ENCODE measurements at places on chromosomes 13 and 19.

DNA sequence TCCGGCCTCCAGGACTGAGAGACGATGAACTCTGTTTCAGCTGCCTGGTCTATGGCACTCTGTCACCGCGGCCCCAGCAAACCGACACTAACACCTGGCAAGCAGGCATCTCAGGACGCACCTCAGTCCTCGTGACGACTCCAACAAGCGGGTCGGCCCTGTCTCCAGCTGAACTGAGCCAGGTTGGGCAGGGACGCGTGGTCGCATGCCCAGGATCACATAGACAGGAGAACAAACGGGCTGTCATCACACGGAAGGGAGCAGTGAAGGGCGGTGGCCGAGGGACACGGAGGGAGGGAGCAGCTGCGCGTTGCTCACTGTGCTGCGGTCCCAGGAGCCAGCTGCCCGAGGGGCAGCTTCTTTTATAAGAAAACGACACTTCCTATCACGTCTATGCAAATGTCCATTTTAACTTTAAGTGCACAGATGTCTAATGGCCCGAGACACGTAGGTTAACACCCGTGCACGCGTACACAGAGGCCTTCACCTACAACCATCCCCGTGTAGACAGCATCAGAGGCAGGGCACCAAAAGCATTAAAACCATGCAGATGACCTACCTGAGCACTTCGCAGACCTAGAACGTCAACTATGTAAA lies 8.9 kb downstream of the SGTA start:
- no peak for DNase-seq

DNA sequence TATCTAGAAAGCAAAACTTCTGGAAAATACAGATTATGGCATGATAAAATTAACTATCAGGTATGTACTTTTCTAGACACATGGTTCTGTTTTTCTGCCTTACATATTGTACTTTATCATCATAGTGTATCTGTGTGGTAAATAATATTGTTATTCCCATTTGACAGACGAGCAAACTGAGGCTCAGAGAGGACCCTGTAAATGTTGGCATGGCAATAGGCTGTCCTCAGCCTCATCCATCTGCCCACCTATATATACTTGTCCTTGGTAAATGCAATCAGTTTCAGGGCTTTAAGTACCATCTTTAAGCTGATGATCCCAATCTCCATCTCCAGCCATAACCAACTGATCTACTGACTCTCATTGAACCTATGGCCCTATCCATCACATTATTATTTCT lies 178.0 kb downstream of the DCT start:
- no peak for DNase-seq

DNA sequence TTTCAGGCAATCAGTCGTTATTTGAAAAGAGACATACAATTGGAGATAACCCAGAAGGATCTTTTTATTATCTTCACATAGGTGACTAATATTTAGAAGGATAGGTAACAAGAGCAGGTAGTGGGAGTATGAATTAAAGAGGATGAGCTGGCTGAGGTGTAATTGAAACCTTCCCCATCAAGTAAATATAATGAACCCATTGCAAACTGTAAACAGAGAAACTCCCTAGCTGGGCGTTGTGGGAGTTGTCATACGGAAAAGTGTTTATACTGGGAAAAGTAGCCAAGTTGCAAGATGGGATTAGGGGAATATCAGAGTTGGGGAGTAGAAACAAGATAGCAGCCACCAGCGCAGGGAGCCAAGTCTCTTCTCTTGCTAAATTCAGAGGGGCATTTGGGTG lies 448.4 kb downstream of the COG6 start:
- DNase-seq, result no peak

- no peak for DNase-seq
Measured at GRCh38 chr13:102845289-102845629, 573 bp upstream of the ERCC5 start.
